SJSA1 (cell line): ENCODE measurements at places on chromosomes 7 and 10. TPM values are rescaled to one million over a fixed set of nuclear protein-coding genes. Genes with fewer than 3 reads are reported as not detected.

Gene SCIN
- total RNA-seq: 0.37 and 0.56 TPM in 2 replicates

Gene NEUROD6
- total RNA-seq: not detected in 2 replicates

Gene AEBP1
- not detected in 2 replicates for total RNA-seq

Gene CYP3A7
- total RNA-seq: not detected in 2 replicates

Gene CTBP2
- 63.2 and 75.4 TPM in 2 replicates for total RNA-seq

Gene ANXA8L1
- total RNA-seq: 0.16 TPM in 1 of 2 replicates, not detected in the other

DNA sequence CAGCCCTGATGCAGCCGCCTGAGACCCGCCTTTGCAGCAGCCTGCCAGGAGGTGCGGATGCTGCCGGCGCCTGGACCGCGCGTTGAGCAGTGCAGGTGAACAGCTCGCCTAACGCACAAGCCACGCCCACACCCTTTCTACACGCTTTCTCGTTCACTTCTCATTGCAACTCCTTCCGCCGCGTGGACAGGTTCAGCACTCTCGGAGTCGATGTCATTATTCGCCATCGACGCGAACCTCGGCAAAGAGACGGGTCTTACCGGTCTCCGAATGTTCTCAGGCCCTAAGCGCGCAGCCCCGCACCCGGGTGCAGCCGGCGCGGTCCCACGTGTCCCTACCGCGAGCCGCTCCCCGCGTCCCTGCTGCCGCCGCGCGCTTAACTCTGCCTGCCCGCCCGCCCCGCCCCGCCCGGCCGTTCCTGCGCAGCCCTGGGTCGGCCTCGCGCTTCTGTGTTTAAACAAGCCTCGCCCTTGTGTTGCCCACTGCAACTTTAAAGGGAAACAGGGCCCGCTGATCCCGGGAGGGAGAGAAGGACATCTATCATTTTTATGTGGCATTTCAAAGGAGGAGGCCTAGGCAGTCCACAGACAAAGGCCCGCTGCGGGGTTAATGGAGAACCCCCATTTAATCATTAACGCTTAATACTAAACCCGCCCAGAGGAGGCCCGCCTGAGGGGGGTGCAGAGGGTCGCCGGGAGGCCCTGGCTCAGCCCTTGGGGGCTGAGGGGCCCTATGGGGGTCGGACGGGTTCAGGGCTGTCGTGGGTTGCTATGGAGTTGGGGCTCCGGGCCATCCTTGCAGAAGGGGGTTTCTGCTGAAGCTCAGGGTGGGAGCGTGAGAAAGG, 128.5 kb downstream of the WDR11 start:
- no peak for DNase-seq

DNA sequence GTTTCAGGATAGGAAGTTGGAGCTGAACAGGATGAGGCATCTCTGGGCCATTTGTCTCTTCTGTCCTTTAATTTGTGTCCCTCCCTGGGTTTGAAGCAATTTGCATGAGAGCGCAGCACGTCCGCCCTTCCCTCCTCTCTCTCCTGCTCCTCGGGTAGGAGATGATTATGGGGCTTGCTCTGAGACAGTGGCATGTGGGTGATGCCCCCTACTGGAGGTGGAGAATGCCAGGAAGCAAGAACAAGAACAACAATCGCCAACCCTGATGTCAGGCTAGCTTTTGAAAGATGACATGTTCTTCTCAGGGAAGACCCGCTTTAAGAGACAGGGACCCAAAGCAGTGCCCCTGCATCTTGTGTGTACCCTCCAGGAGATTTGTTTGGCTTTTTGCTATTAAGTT, 63.9 kb upstream of the LOXL4 start:
- no peak for DNase-seq

- DNase-seq: no peak
These were observed 49.8 kb downstream of the ELFN1 start for GRCh38 chr7:1719913-1720312.

- DNase-seq: peak; percentile 98
These were observed 179.0 kb upstream of the KLF14 start for GRCh38 chr7:130912862-130913638.

- peak; percentile 66 for DNase-seq
These were observed 26.5 kb downstream of the DNAJB12 start for GRCh38 chr10:72328045-72328828.

DNA sequence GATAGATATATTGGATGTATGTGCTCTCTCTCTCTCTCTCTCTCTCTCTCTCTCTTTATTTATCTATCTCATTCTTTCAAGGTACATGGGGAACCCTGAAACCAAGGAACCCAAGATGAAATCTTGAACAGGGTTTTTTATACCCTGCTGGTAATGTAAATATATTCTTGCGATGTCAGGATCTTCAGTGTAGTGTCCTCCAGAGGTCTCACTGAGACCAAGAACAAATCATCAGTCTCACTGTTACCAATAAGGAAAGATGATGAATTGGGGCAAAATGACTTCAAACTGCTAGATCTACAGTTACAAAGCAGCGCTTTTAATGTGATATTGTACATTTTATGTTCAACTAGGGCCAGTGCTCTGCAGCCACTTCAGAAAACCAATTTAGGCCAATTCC, 423.5 kb downstream of the ANKRD7 start:
- no peak for DNase-seq

DNA sequence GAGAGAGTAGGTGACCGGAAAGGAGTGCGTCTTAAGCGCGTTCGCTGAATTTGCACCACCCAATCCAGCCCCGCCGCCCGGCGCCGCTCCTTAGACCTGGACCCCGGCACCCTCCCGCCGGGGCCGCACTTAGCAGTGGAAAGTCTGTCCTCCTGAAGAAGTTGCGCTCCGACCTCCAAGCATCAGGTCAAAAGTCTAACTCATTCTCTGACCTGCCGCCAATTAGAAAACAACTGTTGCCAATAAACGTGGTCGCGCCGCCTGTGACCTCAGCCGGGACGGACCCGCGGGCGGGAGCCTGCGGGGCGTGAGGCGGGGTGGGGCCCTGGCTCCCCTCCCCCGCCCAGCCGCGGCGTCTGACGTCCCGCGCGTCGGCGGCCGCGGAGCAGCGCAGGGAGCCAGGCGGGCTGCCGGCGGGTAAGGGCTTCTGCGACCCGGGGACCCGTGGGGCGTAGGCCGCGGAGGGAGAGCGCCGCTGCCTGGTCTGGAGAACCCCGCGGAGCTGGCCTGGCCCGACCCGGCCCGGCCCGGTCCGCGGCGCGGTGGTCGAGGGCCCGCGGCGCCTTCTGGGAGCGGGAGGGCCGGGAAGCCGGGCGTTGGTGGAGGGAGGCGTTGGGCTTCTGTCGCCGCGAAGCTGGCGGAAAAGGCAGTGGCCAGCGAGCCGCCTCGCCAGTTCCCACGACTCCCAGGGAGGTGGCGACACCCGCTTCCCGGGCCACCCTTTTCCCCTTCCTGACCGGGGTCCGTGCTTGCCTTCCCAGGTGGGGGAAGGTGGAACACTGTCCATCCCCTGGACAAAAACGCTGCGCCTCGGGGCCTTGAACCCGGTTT, at the start of gene BCAP29:
BCAP29 (plus strand) TSS at position 362 of the 831 bp plus-strand sequence. CDS start 527 bp downstream, outside the sequence.
- peak; percentile 81 for DNase-seq

DNA sequence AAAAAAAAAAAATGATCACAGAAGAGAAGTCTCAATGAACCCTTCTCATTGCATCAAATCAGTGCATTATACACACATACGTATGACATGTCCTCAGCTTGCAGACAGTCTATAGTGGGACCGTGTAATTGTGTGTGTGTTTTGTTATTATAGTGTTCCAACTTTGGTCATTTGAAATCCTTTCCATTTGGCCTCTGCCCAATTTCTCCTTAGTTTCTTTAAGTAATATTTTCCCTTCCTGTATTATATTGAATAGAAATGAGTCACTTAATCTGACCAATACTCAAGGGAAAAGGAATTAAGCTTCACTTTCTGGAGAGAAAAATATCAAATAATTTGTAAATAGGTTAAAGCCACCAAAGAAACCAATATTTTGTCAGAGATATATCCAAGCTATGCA, 415.5 kb upstream of the SORCS1 start:
- no peak for DNase-seq

DNA sequence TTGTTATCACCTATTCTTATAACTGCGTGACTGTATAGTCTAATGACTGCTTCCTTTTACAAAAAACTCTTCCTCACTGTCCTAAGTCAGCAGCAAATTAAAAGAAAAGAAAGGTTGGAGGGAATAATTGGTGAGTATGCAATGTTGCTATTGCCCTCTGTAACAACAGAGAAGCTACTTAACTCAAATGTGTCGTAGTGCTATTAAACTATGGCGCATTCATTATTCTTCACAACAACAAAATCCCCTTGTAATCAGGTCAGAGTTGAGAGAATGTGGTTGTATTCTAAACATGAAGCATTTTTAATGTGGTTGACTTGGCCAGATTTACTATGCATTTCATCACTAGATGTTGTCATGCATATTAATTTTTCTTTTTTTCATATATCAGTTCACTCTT, 897.8 kb upstream of the PHF14 start:
- no peak for DNase-seq

GRCh38 chr7:47885309-47885986, 62.8 kb downstream of the PKD1L1 start:
- DNase-seq: no peak

- DNase-seq: no peak
These were observed 371.9 kb downstream of the PHF14 start for GRCh38 chr7:11345621-11346020.

DNA sequence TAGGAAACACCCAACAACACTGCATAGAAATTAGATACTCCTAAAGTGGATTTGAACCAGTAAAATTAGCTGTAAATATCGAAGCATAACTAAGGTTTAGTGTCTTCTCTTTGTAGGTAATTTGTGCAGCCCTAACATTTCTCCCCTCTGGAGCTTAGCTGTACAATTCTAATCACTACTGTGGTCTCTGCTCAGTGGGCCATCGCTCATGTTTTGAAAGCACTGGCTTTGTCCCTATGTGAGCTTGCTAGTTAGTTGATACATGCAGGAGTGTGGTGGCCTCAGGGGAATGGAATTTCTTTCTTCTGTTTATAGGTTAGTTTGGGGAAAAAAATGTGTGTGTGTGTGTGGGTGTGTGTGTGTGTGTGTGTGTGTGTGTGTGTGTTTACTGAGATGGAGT, 373.1 kb downstream of the DPP6 start:
- no peak for DNase-seq

GRCh38 chr7:24721481-24722001, 35.7 kb downstream of the GSDME start:
- DNase-seq: no peak

- no peak for DNase-seq
These were observed 545.1 kb downstream of the AUTS2 start for GRCh38 chr7:70143075-70144044.

GRCh38 chr10:60870803-60871202, 73.2 kb downstream of the RHOBTB1 start:
- no peak for DNase-seq

DNA sequence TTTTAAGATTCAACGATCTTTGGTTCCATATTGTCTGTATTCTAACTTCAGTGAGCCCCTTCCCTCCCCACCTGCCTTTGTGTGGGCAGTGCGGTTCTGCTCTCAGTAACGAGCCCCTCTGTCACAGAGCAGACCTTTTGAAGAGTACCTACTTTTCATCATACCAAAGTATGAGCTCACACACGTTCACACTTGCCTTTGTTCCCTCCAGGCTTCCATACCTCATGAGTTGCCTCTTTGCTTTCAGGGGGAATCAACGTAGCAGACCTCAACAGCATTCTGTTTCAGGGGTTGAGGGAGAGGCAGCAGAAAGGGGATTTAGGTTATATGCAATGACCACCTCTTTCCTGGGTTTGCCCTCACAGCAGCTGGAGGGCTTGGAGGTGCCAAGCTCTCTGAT, 211.4 kb upstream of the MDFIC start:
- no peak for DNase-seq
